ENCODE measurements at places on chromosomes 3 and 15. TPM values are rescaled to one million over a fixed set of nuclear protein-coding genes. Genes with fewer than 3 reads are reported as not detected.

DNA sequence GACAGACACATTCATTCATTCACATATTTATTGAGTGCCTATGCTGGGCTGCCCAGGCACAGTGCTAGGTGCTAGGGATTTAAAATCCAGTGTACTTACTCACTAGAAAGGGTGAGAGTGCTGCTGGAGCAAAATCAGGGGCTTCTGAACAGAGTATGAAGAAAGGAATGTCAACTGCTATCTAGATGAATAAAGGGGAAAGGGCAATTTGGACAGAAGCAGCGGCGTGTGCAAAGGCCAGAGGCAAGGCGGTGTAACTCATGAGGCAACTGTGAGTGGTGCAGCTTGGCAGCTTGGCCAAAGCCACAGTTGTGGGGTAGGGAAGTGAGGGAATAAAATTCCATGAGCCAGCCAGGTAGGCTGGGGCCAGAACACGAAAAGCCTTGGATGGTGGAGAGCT is 76.7 kb downstream of the RAD18 start:
- DNase-seq = no peak

DNA sequence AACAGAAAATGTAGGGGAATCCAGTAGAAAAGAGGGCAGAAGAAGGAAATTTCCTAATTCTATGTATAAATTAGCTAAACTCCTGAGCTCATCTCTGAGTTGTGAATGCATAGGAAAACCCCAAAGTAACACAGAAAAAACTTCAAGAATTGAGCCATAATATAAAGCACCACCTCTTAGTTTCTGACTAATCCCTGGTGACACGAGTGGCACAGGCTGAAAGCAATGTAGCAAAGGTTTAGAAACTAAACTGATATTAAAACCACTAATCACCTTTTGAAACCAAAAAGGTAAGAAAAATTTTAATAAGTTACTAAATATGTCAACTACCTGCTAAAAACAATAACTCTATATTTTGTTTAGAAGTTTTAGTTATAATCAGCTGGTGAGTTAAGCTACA is 255.6 kb upstream of the NECTIN3 start:
- DNase-seq = no peak

- no peak for DNase-seq
Measured at GRCh38 chr15:72998681-72999466, 53.4 kb upstream of the NEO1 start.

Gene CCK
- not detected for total RNA-seq

DNA sequence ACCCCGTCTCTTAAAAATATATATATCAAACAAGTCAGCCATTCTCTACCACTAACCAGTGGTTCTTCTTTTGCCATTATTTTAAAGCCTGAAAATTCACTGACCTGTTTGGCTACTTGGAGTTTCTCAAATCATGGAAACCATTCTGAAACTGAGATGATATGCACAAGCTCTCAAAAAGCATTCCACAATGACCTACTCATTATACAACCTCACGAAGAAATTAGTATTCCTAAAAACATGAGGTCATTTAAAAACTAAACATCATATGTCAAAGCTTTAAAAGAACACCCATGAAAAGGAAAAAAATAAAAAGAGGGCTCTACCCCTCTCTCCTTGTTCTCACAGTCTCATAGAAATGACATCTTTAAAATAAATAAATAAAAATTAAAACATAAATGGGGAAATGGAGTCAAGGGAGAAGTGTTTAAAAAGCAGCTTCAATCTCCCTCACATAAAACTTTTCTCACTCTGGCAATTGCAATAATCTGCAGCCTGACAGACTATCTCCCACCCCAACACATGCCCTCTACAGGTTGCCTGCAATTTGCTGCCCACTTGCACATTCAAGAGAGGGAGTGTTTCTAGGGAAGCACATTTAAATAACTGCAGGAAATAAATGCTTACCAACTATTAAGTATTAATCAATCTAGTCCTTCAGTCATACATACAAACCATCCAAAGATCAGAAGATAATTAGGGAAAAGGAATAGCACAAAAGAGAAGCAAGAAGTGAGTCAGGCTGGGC is 73.3 kb downstream of the TRANK1 start:
- no peak for DNase-seq

DNA sequence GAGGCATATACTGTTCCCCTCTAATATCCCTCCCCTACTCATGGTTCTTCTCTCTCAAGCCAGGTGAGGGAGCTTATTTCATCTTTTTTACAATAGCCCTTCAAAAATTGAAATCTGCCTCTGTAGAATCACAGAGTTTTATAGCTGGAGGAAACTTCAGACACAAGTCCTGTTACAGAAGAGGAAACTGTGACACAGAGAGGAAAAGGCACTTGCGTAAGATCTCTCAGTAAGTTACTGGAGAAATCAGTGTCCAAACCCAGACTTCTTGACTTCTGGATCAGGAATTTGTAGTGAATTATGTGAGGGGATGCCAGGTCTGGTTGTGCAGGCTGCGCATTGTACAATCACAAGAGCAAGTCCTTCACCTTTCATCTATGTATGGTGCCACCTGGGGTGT is 4.6 kb downstream of the FGD5 start:
- DNase-seq = no peak

GRCh38 chr3:156681002-156681401 is 6.6 kb downstream of the TIPARP start:
- no peak for DNase-seq

Gene C3orf49
- not detected for total RNA-seq

GRCh38 chr15:90931828-90932659 is at the start of gene HDDC3:
TSS of gene HDDC3 (minus strand) at chr15:90932549. CDS start at chr15:90932540, 9 bp downstream.
- peak; percentile 87 for DNase-seq

DNA sequence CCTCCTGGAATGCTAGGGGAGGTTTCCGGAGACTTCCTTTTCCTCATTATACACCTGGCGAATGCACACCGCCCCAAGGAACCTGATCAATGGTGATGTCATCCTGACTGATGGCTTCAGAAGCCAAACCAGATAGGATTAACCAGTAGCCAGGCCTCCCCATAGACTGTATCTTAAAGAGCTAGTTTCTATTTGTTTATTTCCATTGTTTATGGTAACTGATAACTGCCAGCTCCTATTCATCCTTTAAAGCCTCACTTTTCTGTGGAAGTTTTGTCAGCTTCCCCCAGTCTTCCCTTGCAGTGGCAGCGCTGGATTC is at the start of gene MKRN2OS:
Gene MKRN2OS (minus strand): TSS at position 27 of the 319 bp plus-strand sequence. CDS start 35 bp downstream, outside the sequence.
- DNase-seq = no peak

DNA sequence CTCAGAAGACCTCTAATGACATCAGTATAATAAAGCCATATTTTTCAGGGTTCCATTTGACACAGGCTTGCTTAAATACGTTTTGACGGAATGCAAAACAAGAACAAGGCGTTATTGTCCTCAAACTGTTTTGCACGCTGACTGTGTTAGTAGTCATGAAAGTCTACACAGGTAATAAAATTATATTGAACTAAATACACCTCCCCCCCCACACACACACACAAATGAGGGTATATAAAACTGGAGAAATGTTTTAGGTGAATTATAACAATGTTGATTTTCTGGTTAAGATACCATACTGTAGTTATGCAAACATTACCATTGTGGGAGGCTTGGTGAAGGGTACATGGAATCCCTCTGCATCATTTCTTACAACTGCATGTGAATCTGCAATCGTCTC is 257.1 kb upstream of the ARRDC4 start:
- no peak for DNase-seq

- DNase-seq = no peak
Measured at GRCh38 chr3:8538913-8539312, 37.3 kb downstream of the LMCD1 start.

Gene CCDC54
- total RNA-seq = not detected

Gene SNX22
- total RNA-seq = 4.4 TPM

GRCh38 chr15:89338036-89338435 is 3.4 kb upstream of the POLG start:
- no peak for DNase-seq

- DNase-seq = no peak
Measured at GRCh38 chr15:60961541-60962485, 267.3 kb downstream of the RORA start.

Gene FANCD2OS
- not detected for total RNA-seq

DNA sequence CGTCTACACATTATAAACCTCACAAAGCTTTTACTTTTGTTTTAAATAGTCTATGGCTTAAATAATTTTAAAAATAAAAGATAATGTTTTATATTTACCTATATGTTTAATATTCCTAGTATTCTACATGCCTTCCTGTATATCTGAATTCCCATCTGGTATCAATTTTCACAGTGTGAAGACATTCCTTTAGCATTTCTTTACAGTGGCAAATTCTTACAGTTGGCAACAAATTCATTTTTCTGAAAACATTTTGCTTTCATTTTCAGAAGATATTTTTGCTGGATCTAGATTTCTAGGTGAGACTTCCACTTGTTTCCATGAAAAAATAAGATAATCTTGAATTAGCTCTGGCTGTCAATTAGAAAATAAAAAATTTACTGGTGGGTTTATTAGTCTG is 471.4 kb upstream of the NAALADL2 start:
- DNase-seq = no peak

Gene TRH
- total RNA-seq = not detected

- DNase-seq = no peak
Measured at GRCh38 chr15:52094811-52095584, 17.6 kb downstream of the BCL2L10 start.

GRCh38 chr15:69045802-69046201 is 31.3 kb downstream of the NOX5 start:
- no peak for DNase-seq

Gene NOX5
- 0.05 TPM for total RNA-seq

DNA sequence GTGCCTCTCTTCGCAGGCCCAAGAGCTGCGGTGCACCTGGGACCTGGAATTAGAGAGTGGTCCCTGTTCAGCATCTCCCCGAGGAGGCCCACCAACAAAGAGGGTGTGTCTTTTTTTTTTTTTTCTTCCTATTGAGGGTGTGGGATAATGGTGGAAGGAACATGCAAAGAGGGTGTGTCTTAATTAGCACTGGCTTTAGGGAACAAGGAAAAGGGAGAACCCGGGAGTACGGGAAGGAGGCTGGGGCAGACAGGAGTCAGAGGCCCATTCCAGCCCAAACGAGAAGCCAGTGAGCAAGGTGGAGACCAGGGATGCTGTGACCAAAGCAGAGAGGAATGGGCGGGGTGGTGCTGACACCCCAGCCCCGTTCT is 429 bp upstream of the LOXL1 start:
- DNase-seq = no peak

DNA sequence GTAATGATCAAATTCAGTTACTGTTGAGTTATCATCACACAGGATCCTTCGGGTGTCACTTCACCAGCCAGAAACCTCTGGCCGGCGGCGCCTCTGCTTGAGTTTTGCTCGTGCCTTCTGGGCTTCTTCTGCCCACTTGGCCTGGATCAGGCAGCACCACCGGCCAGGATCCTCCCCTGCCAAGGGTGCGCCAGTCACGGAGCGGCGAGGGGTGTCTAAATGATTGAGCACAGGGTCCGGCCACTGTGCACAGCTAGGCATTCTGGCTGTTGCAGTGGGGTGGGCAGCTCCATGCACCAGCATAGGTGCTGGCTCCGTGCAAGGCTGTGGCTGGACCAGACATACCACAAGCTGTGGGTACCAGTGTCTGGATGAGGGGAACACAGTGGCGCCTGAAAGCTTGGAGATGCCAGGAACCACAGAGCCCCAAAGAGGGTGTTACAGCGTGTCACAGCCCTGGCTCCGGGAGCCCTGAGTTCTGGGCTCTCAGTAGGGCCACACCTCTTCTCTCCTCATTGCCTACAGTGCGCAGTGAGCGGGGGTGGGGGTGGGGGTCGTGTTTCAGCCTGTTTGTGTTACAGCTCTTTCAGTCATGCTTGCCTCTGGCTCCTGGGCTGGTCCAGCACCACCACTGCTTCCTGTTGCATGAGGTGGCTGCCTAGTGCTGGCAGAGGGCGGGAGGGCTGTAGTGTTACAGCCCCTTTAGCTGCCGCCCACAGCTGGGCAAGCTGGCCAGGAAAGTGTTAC is 169.4 kb downstream of the FNDC3B start:
- DNase-seq = no peak

DNA sequence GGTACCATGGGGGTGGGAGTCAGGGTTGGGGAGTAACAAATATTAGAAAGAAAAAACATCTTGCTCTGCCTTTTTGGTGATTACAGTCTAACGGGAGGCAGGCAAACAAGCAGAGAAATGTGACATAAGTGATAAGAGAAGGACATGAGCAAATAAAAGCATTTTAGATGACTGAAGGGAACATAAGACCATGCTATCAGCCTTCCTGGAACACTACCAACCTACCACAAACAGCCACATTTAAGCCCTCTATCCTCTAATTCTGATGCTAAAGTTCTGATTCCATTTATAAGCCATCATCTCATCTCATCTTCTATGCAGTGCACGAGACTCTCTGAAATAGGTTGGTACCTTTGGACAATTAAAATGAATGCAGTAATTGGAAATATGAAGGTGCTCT is 243.4 kb upstream of the P2RY1 start:
- DNase-seq = no peak

- no peak for DNase-seq
Measured at GRCh38 chr3:143331350-143331749, 211.8 kb downstream of the CHST2 start.

DNA sequence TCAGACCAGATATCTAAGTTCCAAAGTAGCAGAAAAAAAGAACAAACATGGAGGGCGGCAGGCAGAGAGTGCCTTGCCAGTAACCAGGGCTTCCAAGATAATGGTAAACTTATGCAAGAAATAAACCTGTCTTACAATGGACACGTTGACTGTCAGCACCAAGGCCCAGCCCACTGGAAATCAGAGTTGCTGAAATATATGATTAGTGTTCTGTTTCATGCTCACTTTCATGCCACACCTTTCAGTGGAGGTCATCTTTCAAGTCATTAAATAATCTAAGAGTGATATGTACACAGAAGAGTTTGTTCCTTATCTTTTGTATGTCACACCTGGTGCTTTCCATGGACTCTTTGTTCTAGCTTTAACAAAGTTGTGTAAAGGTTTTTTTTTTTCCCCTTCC is 358.1 kb downstream of the MECOM start:
- no peak for DNase-seq

Gene IGF1R
- 117 TPM for total RNA-seq

GRCh38 chr15:54722342-54722986 is 474.3 kb downstream of the RSL24D1 start:
- no peak for DNase-seq
